ENCODE measurements at places on chromosomes 5 and 9. TPM values are rescaled to one million over a fixed set of nuclear protein-coding genes. Genes with fewer than 3 reads are reported as not detected.

DNA sequence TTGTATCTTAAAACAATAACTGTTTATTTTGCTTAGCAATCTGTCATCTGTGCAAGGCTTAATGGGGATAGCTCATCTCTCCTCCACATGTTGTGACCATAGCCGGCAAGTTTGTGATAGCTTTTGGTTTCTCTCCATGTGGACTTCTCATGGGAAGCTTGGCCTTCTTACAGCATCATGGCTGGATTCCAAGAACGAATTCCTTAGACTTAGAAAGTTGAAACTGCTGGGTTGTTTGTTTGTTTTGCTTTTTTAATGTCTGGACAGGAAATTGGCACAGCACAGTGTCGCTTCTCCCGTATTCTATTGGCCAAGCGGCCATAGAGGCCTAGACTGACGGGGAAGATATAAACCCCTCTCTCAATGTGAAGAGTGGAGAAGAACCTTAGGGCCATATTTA is 61.0 kb upstream of the PRDM9 start:
- no peaks in the 10 kb centered on the region for H3K36me3 ChIP-seq
- no peaks in the 10 kb centered on the region for H3K27me3 ChIP-seq
- no peak for DNase-seq
- no peaks in the 10 kb centered on the region for H3K4me1 ChIP-seq

Gene AMBP
- 3.3 TPM for total RNA-seq

GRCh38 chr9:105385381-105385985 is 62.4 kb upstream of the FSD1L start:
- H3K4me1 ChIP-seq: no peaks in the 10 kb centered on the region
- H3K4me3 ChIP-seq: peak overlapping the region; percentile 48
- no peak overlapping the region for H3K27ac ChIP-seq
- peak; percentile 9 for DNase-seq
- H3K27me3 ChIP-seq: no peaks in the 10 kb centered on the region

DNA sequence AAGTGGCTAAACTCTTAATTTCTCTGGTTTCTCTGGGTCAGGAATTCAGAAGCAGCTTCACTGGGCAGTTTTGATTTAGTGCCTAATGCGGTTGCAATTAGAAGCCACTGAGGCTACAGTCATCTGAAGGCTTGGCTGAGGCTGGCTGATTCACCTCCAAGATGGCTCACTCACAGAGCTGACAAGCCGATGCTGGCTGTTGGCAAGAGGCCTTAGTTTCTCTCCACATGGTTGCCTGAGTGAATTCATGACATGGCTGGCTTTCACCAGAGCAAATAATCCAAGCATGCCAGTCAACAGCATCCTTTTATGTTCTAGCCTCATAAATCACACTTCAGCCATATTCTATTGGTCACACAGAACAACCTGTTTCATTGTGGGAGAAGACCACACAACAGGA is 2.8 kb upstream of the CDK7 start:
- no peak overlapping the region for H3K27ac ChIP-seq
- no peaks in the 10 kb centered on the region for H3K36me3 ChIP-seq
- peaks cover 15% of the 10 kb centered on the region for H3K4me1 ChIP-seq
- DNase-seq: no peak
- H3K4me3 ChIP-seq: no peak overlapping the region
- H3K27me3 ChIP-seq: no peaks in the 10 kb centered on the region

- H3K4me1 ChIP-seq: no peaks in the 10 kb centered on the region
- H3K27me3 ChIP-seq: no peaks in the 10 kb centered on the region
- H3K36me3 ChIP-seq: no peaks in the 10 kb centered on the region
- no peak overlapping the region for H3K4me3 ChIP-seq
- no peak overlapping the region for H3K27ac ChIP-seq
Observed at GRCh38 chr5:56352808-56353590, 119.9 kb upstream of the ANKRD55 start.

Gene FIBCD1
- not detected for total RNA-seq

Gene ADAMTS13
- 2.4 TPM for total RNA-seq

Gene FYB1
- total RNA-seq: 372 TPM

GRCh38 chr9:132020272-132020671 is 59.4 kb downstream of the MED27 start:
- no peak overlapping the region for H3K4me3 ChIP-seq
- no peaks in the 10 kb centered on the region for H3K4me1 ChIP-seq
- H3K27ac ChIP-seq: no peak overlapping the region
- H3K36me3 ChIP-seq: no peaks in the 10 kb centered on the region

Gene KIF4B
- not detected for total RNA-seq

GRCh38 chr5:14131855-14132503 is 11.2 kb upstream of the TRIO start:
- no peak for DNase-seq
- no peaks in the 10 kb centered on the region for H3K4me1 ChIP-seq
- H3K27ac ChIP-seq: no peak overlapping the region

Gene TRIM36
- total RNA-seq: not detected

All from T-cell (primary cell).